Stomach (tissue), 19 donors: ENCODE measurements at places on chromosomes 16 and 17. TPM values are rescaled to one million over a fixed set of nuclear protein-coding genes. Genes with fewer than 3 reads are reported as not detected.

- DNase-seq: no peak
- H3K27ac ChIP-seq: peak overlapping the region; percentile 85
- no peaks in the 10 kb centered on the region for H3K27me3 ChIP-seq
- H3K4me1 ChIP-seq: peaks cover 34% of the 10 kb centered on the region
- no peak overlapping the region for H3K4me3 ChIP-seq
These were observed 33.7 kb downstream of the IQCK start for GRCh38 chr16:19751478-19752385.

- no peaks in the 10 kb centered on the region for H3K27me3 ChIP-seq
- no peaks in the 10 kb centered on the region for H3K4me1 ChIP-seq
- no peak for DNase-seq
- H3K4me3 ChIP-seq: no peak overlapping the region
These were observed 18.6 kb downstream of the COG7 start for GRCh38 chr16:23434380-23434779.

GRCh38 chr17:45101883-45102811, 30.2 kb downstream of the PLCD3 start:
- H3K27ac ChIP-seq: peak overlapping the region; percentile 44

- DNase-seq: peak; percentile 31
- no peak overlapping the region for H3K27ac ChIP-seq
- no peak overlapping the region for H3K4me3 ChIP-seq
- no peaks in the 10 kb centered on the region for H3K36me3 ChIP-seq
- no peaks in the 10 kb centered on the region for H3K4me1 ChIP-seq
These were observed 103.3 kb downstream of the ABCA8 start for GRCh38 chr17:68851890-68852289.

GRCh38 chr17:55776271-55776670, 25.4 kb downstream of the PCTP start:
- no peaks in the 10 kb centered on the region for H3K4me1 ChIP-seq
- no peak overlapping the region for H3K27ac ChIP-seq
- H3K4me3 ChIP-seq: no peak overlapping the region
- H3K27me3 ChIP-seq: no peaks in the 10 kb centered on the region
- DNase-seq: no peak

DNA sequence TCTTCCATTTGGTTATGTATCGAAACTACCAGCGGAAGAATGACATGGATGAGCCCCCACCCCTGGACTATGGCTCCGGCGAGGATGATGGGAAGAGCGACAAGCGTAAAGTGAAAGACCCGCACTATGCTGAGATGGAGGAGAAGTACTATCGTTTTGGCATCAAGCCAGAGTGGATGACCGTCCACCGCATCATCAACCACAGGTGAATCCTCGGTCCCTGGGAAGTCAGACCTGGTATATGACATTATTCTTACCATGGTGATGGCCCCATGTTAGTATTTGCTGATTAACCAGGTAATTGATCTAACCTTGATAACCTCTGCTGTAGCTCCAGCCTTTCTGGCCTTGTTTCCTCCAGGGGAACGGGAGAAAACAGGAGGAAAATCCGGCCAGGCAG, 8.5 kb downstream of the CHD3 start:
- no peak overlapping the region for H3K27ac ChIP-seq
- peaks cover 97% of the 10 kb centered on the region for H3K36me3 ChIP-seq
- H3K4me3 ChIP-seq: no peak overlapping the region
- DNase-seq: no peak

DNA sequence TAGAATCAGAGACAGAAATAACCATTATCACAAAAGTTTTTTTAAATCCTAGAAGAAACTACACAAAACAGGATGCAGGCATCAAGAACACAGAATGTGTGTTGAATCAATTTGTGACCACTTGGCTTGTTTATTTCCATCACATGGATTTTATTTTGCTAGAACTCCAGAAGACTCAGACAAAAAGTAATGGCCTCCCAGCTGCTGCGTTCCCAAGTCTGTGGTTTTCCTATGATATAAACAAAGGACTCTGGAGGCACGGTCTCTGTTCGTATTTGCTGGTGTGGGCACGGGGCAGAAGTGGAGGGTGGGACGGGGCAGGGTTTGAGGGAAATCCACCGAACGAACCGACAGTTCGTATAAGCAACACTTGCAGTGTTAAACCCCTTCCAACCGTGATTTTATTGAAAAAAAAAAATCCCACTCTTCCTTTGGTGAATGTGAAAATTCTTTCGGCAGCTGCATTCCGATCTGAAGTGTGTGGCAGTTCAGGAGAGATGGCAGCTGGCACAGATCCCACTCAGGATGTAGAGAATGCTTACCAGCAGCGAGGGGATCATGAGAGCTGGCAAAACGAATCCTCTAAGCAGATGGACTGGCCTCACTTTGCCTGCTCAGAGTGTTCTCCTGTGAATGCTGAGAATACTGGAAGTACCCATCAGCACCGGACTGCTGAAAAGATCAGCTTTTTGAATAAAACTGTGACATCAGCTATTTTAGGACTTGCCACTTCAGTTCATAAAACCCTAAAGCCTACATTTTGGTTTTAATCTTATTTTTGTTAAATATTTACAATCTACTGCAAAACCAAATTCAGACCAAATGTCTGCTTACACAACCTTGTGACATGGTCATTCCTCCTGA, 165.2 kb downstream of the VPS53 start:
- no peaks in the 10 kb centered on the region for H3K4me1 ChIP-seq
- no peak overlapping the region for H3K27ac ChIP-seq
- H3K36me3 ChIP-seq: peaks cover 75% of the 10 kb centered on the region
- DNase-seq: no peak
- no peaks in the 10 kb centered on the region for H3K27me3 ChIP-seq

GRCh38 chr17:63774969-63775265, 947 bp downstream of the DDX42 start:
- H3K27me3 ChIP-seq: no peaks in the 10 kb centered on the region
- peaks cover 13% of the 10 kb centered on the region for H3K36me3 ChIP-seq
- no peak for DNase-seq
- H3K27ac ChIP-seq: peak overlapping the region; percentile 99
- H3K4me1 ChIP-seq: peaks cover 81% of the 10 kb centered on the region

DNA sequence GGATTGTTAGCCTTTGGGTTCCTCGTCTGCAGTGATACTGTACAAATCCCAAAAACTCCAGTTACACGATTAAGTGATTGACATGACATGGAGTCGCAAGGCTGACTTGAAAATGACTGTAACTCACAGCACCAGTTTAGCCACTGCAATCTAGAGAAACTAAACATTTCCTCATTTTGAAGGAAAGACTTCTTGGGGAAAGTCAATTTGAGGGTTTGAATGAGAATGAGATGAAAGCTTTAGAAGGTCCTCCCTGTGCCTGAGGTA, 4.8 kb downstream of the BANP start:
- no peak for DNase-seq
- peak overlapping the region; percentile 66 for H3K27ac ChIP-seq
- no peaks in the 10 kb centered on the region for H3K27me3 ChIP-seq

DNA sequence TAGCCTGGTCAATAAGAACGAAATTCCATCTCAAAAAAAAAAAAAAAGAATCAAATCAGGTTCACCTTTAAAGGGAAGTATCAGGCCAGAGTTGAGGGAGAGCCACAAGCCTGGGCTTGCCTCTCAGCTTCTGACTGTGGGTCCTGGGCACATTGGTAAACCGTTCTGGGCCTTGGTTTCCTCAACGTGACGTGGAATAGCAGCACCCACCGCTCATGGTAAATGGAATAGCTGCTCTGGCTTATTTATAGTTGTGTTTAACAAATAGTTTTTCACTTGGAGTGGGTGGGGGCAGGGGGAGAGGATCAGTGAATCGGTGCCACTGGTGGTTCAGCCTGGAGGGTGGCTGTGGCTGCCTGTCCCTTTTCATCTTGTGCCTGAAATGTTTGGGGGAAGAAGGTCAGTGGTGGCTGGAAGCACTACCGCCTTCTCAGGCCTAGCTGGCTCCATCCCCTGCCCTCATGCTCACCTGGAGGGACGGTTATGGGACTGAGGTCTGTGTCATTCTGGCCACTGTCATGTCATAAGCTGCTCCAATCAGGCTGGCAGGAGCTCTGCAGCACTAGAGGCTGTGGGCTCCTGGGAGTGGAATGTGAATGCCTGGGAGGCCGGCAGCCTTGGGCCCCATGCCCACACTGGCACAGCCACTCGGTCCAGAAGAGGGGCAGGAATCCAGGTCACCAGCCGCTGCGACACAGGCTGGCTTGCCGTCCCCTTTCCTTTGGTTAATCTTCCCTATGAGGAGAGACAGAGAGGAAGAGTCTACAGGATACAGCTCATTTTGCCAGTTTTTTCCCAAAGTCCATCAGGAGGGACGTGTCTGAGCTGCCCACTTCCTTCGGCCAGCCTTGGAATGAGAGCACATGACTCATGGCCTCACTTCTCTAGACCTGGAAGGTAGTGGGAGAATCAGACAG, 27.0 kb downstream of the CCR7 start:
- no peaks in the 10 kb centered on the region for H3K36me3 ChIP-seq
- no peaks in the 10 kb centered on the region for H3K27me3 ChIP-seq
- peaks cover 75% of the 10 kb centered on the region for H3K4me1 ChIP-seq
- H3K4me3 ChIP-seq: no peak overlapping the region

- no peak overlapping the region for H3K27ac ChIP-seq
- no peak for DNase-seq
- no peak overlapping the region for H3K4me3 ChIP-seq
- H3K36me3 ChIP-seq: no peaks in the 10 kb centered on the region
These were observed 106.3 kb downstream of the PRKCB start for GRCh38 chr16:23941963-23942564.

DNA sequence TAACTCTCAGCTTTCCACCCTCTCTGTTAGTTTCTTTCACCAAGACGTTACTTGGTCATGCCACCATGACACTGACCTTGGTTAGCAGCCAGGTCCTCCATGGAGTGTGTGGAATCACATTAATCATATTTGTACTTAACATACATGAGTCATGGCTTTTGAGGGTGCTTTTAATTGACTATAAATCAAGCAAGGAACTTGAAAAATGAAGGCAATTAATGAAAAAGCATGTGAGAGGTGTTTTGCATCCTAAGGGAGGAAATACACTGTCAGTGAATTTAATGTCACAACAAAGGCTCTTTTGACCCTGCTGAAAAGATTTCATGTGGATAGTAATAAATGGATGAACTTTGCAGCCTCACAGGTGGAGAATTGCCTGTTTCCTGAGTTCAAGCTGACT, 240.7 kb downstream of the CDH13 start:
- no peak for DNase-seq
- no peaks in the 10 kb centered on the region for H3K36me3 ChIP-seq
- H3K27ac ChIP-seq: no peak overlapping the region
- no peak overlapping the region for H3K4me3 ChIP-seq

- H3K36me3 ChIP-seq: no peaks in the 10 kb centered on the region
- H3K4me1 ChIP-seq: peaks cover 58% of the 10 kb centered on the region
- peak; percentile 29 for DNase-seq
These were observed 7.6 kb downstream of the PITPNM3 start for GRCh38 chr17:6548578-6549330.

DNA sequence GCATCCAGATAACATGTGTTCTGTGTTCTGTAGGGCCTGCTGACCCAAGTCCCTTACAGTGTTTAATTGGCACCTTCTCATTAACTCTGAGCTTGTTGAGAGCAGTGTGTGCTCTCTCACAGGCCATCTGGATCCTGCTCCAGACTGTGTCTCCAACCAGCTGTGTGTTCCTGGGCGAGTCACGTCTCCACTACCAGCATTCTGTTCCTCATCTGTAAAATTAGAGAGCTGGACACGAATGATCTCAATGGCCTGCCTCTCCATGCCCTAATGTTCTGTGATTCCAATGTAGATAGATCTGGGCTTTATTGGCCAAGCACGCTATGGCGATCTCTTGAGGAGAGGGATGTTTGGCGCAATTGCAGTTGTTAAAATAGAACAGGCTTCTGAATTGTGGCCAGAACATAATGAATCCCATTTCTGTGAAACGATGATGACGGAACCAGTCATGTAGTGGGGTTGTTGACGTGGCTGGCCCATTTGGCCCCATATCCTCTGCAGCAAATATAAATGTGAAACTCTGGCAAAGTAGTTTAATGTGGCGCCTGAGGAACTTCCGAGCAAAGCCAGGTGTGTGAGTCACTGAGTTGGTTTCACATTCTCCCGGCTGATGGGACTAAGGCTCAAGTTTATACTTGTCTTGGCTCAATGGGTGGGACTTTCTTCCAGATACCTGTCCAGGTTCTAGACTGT, 22.2 kb downstream of the TBX4 start:
- DNase-seq: no peak
- no peaks in the 10 kb centered on the region for H3K36me3 ChIP-seq
- no peak overlapping the region for H3K4me3 ChIP-seq
- H3K27me3 ChIP-seq: no peaks in the 10 kb centered on the region

DNA sequence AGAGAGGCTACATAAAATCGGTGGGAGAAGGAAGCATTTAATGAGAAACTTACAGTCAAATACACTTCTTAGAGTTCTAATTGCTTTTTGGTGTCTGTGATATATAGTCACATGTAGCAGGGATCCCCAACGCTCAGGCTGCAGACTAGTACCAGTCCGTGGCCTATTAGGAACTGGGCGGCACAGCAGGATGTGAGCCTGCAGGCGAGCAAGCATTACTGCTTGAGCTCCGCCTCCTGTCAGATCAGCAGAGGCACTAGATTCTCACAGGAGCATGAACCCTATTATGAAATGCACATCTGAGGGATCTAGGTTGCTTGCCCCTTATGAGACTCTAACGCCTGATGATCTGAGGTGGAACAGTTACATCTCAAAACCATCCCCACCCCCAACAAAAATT, 158.5 kb downstream of the TANC2 start:
- H3K27ac ChIP-seq: no peak overlapping the region
- H3K36me3 ChIP-seq: no peaks in the 10 kb centered on the region
- peaks cover 27% of the 10 kb centered on the region for H3K4me1 ChIP-seq
- H3K27me3 ChIP-seq: no peaks in the 10 kb centered on the region
- no peak for DNase-seq

DNA sequence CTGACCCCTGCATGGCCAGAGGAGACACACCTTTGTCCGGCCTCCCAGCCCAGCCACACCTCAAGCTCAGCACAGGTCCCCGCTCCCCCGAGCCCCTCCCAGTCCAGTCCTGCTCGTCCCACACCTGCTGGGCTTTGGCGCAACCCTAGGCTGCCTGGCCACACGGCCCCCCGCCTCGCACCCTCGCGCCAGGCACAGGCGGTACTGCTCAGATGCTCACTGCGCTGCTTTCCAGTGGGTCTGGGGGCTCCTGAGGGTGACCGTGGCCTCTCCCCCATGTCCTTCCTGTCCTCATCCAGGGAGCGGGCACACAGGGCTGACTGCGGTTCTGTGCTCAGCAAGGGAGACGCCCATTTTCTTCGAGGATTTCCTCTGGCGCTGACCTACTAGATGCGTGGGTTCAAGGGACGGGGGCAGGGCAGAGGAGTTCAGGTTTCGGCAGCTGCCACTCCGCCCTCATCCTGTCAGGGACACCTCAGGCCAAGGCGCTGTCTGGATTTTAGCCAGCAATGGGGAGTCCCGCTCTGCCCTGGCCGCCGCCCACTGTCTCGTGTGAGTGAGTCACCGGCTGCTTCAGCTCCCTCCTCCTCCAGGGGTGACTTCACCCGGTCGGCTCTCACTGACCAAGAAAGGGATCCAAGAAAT, 118.0 kb upstream of the ZNF469 start:
- no peak overlapping the region for H3K4me3 ChIP-seq
- DNase-seq: peak; percentile 94
- H3K27me3 ChIP-seq: no peaks in the 10 kb centered on the region
- no peaks in the 10 kb centered on the region for H3K36me3 ChIP-seq
- H3K4me1 ChIP-seq: peaks cover 38% of the 10 kb centered on the region
- H3K27ac ChIP-seq: peak overlapping the region; percentile 43

The GNAO1 gene
- 10.3 TPM for total RNA-seq

The ADAM11 gene
- total RNA-seq: not detected

The CYBA gene
- 21.0 TPM for total RNA-seq

The CBFA2T3 gene
- total RNA-seq: 0.58 TPM

The TMEM114 gene
- total RNA-seq: not detected

The TUBG2 gene
- 15.8 TPM for total RNA-seq

The KIF2B gene
- not detected for total RNA-seq

The VASN gene
- 11.2 TPM for total RNA-seq

The WSB1 gene
- total RNA-seq: 88.3 TPM

The KRTAP2-3 gene
- total RNA-seq: not detected

The CIBAR2 gene
- total RNA-seq: not detected

The LIG3 gene
- total RNA-seq: 33.6 TPM
